K562 (cell line): ENCODE measurements at places on chromosomes 1 and 21.
A peak's percentile ranks its signal among the peaks of the same experiment; 100 is the strongest.

DNA sequence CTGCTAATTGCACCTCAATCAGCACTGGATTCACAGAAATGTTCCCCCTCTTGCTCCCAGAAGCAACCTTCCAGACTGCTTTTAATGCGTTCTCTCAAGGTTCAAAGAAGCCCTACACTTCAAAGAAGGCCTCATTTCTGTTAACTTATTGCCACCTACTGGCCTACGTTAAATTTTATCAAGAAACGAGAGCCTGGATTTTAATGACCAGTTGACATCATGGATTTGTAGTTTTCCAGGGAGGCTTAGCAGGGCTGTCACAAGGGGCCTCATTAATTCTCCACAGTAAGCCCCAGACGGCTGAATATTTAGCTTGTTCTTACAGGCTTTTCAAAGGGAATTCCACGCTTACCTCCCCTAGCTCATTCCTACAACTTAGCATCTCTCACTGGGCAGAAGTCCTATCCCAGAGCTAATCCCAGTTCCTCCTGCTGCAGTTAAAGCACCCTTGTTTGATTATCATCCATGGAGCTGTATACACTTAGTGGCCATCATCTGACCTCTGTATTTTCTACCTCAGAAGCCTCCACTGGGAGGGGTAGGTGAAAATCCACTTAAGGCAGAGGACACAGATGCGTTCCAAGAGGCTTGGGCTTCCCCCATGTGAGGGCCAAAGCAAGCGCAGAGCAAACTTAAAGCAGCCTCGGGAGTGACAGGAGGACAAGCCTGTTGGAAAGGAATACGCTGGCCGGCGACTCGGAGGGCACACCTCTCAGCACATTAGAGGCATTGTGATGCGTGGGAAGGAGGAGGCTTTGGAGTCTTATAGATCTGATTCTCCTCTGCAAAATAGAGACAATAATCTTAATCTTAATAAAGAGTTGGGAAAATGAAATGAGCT is 32.2 kb upstream of the CYP4X1 start:
- no peak for DNase-seq

- no peak for DNase-seq
Measured at GRCh38 chr1:52240592-52241210, 98.8 kb downstream of the ZFYVE9 start.

DNA sequence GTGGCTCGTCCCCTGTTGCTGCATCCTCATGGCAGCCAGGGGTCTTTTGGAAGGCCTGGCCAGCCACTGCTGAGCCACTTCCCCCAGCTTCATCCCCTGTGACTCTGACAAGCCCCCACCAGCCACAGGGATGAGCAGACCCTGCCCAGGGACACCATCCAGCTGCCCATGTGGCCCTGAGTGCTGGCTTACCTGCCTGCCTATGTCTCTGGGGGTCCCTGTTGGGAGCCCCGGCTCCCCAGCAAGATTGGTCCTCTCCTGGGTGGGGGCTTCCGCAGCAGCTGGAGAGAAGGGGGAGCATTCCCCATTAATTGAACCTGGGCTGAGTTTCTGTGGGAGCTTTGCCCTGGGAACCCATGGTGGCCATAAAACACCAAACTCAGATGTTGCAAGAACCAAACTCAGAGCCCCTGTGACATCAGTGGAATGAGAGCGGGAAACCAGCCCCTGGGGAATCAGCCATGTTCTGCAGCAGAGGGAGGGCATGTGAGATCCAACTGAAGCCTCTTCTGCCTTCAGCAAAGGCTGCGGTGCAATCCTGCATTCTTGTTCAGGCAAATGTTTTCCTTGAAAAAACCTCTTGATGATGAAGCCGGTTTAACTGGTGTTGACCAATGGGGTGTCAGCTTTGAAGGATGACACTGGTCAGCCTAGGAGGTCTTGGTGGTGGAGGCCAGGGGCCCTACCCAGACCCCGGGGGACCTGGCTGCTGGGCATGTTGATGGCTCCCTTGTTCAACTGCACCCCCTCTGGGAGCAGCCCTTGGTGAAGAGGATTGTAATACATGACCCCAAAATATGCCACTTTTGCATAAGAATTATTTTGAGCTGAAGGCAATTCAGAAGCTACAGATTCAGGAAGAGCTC is 28.3 kb upstream of the COL18A1 start:
- DNase-seq = no peak

DNA sequence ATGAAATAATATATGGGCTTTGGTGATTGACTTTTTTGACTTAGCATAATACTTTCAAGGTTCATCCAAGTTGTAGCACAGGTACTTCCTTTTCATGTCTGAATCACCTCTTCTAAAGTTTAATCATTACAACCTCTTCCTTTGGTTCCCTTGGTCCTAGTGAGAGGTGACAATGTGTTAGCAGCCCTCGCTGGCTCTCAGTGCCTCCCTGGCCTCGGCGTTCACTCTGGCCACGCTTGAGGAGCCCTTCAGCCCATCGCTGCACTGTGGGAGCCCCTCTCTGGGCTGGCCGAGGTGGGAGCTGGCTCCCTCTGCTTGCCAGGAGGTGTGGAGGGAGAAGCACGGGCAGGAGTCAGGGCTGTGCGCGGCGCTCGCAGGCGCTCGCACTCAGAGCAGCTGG is 13.0 kb upstream of the RCAN3 start:
- no peak for DNase-seq

DNA sequence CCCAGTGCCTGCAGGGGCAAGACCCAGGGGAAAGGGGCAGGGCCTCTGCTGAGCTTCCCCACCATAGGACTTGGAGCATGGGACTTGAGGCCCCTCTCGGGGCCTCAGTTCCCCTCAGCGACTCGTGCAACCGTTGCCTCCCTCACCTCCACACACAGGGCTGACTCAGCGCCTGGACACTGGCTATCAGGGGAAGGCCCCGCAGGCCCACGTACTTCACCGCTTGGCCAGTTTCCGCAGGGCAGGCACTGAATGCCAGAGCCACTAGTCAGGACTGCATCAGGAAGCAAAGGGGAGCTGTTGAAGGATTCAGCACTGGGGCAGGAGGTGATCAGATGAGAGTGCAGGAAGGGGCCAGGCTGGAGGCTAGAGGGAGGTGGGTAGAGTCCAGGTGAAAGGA is 15.5 kb upstream of the FAM131C start:
- DNase-seq = peak; percentile 45

- peak; percentile 29 for DNase-seq
Measured at GRCh38 chr1:5975133-5975880, 16.9 kb downstream of the NPHP4 start.

DNA sequence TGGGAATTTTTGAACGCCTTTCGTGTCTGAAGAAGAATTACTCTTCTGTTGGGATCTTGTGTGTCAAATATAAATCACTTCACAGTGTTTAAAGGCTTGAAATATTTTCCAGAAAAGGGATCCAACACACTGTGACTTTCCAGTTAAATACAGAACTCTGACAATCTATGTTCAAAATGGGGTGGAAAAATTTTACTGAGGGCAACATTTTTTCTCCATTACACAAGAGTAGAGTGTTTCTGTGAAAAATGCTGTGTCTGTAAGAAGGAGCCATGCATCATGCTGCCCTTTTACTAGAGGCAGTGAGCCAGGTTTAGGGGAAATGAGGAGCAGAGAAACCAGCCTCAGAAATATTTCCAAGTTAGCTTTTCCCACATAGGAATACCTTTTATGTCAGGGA is 86.5 kb downstream of the VPS13D start:
- no peak for DNase-seq

DNA sequence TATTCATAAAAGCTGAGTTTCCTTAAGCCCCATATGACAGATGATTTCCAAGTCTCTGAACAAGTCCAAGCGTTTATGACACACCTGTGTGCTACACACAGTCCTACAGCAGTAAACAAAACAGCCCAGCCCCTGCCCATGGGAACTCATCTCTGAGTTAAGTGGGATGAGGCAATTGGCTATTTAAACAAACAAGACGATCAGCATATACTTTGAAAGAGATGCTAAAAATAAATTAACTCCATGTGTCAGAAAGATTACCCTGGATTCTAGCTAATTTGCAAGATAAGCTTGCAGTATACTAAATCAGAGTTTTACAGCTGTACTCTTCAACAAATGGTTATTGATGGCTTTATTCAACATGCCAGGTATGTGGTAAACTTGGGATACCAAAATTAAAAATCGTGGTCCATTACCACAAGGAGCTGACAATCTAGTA is 7.0 kb downstream of the PSMG1 start:
- DNase-seq = no peak

DNA sequence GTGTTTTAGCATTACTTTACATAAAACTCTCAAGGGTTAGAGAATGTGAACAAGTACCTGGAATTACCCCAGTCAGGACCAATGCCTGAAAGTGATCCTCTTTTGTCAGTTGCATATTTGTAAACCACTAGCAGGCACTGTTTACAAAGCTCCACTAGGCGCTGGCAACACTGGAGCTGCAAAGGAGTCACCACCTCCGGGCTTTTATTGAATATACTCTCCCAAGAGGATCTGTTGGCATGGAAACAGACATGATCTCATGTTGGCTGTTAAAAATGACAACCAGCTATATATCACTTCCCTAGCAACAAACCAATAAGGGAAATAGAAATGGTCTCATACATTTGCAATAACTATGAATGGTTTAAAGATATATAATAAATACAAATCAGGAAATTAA is 116.0 kb downstream of the TTLL7 start:
- peak; percentile 21 for DNase-seq

DNA sequence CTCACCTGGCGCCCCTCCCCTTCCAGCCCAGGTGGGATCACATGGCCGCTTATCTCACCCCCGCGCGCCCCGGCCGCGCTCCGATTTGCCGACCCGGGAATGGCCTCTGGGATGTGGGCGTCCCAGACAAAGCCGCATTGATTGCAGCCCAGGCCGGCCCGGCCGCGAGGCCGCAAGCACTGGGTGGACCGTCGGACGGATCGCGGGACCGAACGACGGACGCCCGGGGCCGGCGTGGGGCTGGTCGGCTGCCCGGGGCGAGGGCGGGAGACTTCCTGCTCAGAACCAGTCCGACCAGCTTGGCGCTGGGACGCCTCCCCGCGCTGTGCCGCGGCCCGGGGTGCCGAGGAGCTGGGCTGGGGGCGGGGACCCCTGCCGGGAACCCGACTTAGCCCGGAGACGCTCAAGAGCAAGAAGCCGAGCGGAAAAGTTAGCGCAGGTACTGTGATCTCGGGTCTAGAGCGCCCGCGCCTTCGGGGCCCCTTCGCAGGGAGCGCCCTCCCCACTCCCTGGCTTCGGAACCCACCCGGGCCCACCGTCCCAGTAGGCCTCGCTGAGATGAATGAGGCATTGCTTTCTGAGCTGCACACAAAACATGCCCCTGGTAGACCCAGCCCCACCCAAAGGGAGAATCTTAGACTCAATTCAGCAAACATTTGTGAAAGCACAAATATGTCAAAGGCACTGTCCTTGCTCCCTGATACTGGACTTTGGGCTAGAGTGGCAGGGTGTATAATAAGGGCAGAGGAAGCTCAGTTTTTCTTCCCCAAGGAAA is 415 bp upstream of the LAD1 start:
- DNase-seq = no peak

DNA sequence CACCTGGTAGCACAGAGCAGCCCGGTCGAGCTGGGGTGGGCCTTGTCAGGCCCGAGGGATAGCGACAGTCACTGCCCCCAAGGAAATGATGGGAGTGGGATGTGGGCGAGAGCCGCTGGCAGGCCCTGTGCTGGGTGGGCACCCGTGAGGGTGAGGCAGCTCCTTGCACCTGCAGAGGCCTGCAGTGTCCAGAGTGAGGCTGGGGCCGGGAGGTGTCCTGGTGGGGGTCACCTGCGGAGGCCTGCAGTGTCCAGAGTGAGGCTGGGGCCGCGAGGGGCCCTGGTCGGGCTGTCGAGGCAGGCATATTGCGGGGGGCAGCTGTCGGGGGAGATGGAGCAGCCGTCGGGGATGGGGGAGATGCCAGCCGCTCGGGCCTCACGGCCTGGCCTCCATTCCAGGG is 49.5 kb downstream of the SLC19A1 start:
- DNase-seq = no peak

- no peak for DNase-seq
Measured at GRCh38 chr1:162422662-162423375, 10.9 kb upstream of the SH2D1B start.

DNA sequence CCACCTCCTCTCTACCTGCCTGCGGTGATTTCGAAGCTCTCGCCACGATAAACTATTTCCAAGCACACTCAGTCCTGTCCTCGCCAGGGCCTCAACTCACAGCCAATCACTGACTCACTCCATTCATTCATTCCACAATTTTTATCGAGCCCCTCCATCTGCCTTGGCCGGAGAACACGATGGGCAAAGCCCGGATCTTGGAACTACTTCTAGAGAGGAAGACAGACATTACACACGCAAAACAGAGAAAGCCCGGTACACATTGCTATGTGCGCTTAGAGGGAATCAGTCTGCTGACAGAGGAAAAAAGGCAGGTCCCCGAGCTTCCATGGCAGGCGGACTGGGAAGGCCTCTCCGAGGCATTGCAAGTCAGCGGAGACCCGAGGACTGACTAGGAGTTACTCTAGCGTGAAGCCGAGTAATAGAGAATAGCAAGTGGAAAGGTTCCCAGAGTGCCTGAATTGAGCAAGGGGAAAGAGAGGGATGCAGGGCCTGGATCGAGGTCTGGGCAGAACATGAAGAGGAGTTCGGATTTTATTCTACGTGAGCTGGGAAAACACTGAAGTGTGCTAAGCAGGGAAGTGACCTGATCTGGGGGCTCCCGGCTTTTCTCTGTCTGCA is 54.2 kb upstream of the DNAJC6 start:
- peak; percentile 55 for DNase-seq

DNA sequence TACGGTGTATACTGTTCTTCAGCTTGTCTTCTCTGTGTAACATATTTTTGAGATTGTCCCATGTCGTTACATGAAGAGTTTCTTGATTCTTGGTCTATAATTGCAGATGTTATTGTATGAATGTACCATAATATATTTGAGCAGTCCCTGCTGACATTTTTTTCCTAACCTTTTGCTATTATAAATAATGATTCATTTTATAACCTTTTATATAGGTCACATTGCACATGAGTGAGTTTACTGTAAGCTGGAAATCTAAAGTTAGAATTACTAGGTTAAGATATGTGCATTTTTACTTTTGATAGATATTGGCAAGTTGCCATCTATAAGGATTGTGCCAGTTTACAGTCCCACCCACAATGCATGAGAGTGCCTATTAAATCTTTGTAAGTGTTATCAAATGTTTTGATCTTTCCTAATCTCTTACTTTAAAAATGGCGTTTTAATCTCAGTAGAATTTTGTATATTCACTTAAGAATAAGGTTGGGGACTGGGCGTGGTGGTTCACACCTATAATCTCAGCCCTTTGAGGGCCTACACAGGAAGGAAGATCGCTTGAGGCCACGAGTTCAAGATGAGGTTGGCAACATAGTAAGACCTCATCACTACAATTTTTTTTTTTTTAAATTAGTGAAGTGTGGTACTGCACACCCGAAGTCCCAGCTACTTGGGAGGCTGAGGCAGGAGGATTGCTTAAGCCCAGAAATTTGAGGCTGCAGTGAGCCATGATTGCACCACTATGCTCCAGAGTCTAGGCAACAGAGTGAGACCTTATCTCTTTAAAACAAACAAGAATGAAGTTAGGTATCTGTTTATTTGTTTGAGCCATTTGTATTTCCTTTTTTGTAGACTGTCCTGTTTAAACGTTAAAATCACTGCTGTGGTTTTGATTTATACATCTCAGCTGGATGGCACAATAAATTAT is 36.5 kb downstream of the ZMYM1 start:
- DNase-seq = no peak

- DNase-seq = no peak
Measured at GRCh38 chr1:184254849-184255248, 132.0 kb upstream of the C1orf21 start.

GRCh38 chr1:181095763-181096184 is 7.3 kb downstream of the IER5 start:
- no peak for DNase-seq

GRCh38 chr1:94422115-94422820 is 4.1 kb downstream of the ABCD3 start:
- no peak for DNase-seq

GRCh38 chr1:87739704-87740103 is 411.0 kb downstream of the LMO4 start:
- DNase-seq = no peak

GRCh38 chr1:181044449-181044966 is 10.7 kb downstream of the MR1 start:
- DNase-seq = no peak
